ENCODE measurements at places on chromosomes 4 and X. TPM values are rescaled to one million over a fixed set of nuclear protein-coding genes. Genes with fewer than 3 reads are reported as not detected.

The GATA1 gene
- 0.73 TPM for total RNA-seq

GRCh38 chrX:71998836-71999509, 88.3 kb downstream of the NHSL2 start:
- H3K27me3 ChIP-seq: no peaks in the 10 kb centered on the region
- peaks cover 21% of the 10 kb centered on the region for H3K4me1 ChIP-seq
- DNase-seq: no peak

DNA sequence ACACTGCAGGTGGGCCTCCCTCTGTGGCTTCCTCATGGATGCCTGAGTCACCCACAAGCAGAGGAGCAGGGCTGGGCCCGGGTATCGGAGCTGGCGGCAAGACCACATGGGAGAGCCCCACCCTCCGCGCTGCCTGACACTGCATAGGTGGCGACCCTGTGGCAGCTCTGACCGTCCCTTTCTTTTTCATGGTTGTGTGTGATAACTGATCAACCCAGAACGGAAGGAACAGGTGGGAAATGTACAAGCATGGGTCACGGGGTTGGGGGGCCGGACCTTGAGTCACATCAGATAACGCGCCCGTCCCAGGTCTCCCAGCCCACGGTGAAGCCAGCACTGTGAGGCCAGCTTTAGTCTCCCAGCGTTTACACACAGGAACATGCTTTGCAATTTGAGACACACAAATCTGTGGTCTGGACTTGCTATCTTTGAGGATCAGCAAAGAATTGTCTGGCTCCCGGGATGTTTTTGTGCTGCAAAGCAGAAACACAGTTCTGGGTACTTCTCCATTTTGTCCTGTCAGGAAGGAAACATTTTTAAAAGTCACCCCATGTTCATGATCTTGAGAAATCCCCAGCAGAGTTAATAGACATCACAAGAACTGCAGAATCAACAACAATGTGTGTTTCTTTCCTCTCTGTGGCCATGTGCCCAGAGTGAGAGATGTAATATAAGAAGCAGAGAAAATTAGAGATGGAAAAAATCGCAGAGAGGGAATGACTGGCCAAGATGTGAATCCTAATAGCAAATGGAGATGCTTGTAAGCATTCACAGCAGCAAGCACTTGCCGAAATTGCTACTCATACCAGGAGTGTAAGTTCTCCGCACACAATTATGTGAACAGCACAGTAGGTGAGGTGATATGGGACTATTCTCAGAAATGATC, 70.1 kb upstream of the CBR4 start:
- peak overlapping the region; percentile 65 for H3K4me3 ChIP-seq
- H3K27ac ChIP-seq: no peak overlapping the region
- H3K4me1 ChIP-seq: peaks cover 11% of the 10 kb centered on the region
- DNase-seq: peak; percentile 64

- H3K36me3 ChIP-seq: no peaks in the 10 kb centered on the region
- no peaks in the 10 kb centered on the region for H3K27me3 ChIP-seq
- no peak overlapping the region for H3K27ac ChIP-seq
These were observed 1366.1 kb downstream of the FAM133A start for GRCh38 chrX:95040104-95040503.

- no peaks in the 10 kb centered on the region for H3K4me1 ChIP-seq
- H3K27ac ChIP-seq: no peak overlapping the region
- H3K27me3 ChIP-seq: no peaks in the 10 kb centered on the region
These were observed 308.5 kb downstream of the CAMK2D start for GRCh38 chr4:113452868-113453620.

The SPIN2A gene
- 0.64 TPM for total RNA-seq

The EPHA5 gene
- total RNA-seq: not detected

The GPC4 gene
- not detected for total RNA-seq

The NAP1L3 gene
- 0.64 TPM for total RNA-seq

The DCX gene
- total RNA-seq: not detected

GRCh38 chrX:146056511-146057081, 239.0 kb downstream of the SLITRK2 start:
- no peak overlapping the region for H3K27ac ChIP-seq
- no peaks in the 10 kb centered on the region for H3K4me1 ChIP-seq
- H3K36me3 ChIP-seq: no peaks in the 10 kb centered on the region
- H3K4me3 ChIP-seq: no peak overlapping the region
- DNase-seq: no peak

The NSDHL gene
- 21.1 TPM for total RNA-seq

GRCh38 chrX:115372152-115372551, 82.6 kb downstream of the LUZP4 start:
- H3K4me3 ChIP-seq: no peak overlapping the region
- H3K27me3 ChIP-seq: peaks cover 37% of the 10 kb centered on the region
- peaks cover 4% of the 10 kb centered on the region for H3K36me3 ChIP-seq
- H3K27ac ChIP-seq: no peak overlapping the region

The GAGE13 gene
- total RNA-seq: not detected

GRCh38 chr4:68950033-68950432, 1.6 kb downstream of the UGT2A3 start:
- H3K4me3 ChIP-seq: no peak overlapping the region
- no peaks in the 10 kb centered on the region for H3K36me3 ChIP-seq
- no peak overlapping the region for H3K27ac ChIP-seq

The MSMO1 gene
- total RNA-seq: 60.2 TPM

GRCh38 chrX:132216806-132217202, 2.4 kb downstream of the RAP2C start:
- no peaks in the 10 kb centered on the region for H3K27me3 ChIP-seq
- H3K4me3 ChIP-seq: peak overlapping the region; percentile 94
- peak overlapping the region; percentile 87 for H3K27ac ChIP-seq
- no peak for DNase-seq

GRCh38 chr4:12933760-12934221, 550.3 kb downstream of the RAB28 start:
- no peaks in the 10 kb centered on the region for H3K4me1 ChIP-seq
- H3K27ac ChIP-seq: no peak overlapping the region
- DNase-seq: no peak
- no peaks in the 10 kb centered on the region for H3K27me3 ChIP-seq

GRCh38 chrX:32170481-32170880, 1040.9 kb downstream of the DMD start:
- H3K27me3 ChIP-seq: no peaks in the 10 kb centered on the region
- H3K36me3 ChIP-seq: no peaks in the 10 kb centered on the region
- no peak overlapping the region for H3K4me3 ChIP-seq
- no peak overlapping the region for H3K27ac ChIP-seq

The USP17L13 gene
- not detected for total RNA-seq

The GLRA3 gene
- total RNA-seq: not detected

DNA sequence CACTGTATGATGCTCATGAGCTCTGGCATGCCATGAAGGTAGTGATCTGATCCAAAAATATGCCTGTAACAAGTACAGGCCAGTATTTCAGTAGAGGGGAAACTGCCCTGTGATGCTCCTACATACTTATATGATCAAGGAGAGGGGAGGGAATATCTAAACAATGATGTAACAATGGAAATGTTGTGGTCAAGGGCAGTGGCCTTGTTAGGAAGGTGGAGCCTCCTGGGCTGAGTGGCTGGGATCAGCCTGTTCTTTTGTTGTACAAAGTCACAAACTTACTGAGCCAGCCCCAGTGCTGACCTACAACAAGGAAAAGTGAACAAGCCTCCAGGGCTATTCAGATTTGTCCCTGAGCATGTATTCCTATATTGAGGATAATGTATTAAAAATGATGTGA, 70.3 kb downstream of the ANXA10 start:
- peaks cover 2% of the 10 kb centered on the region for H3K27me3 ChIP-seq
- H3K36me3 ChIP-seq: peaks cover 5% of the 10 kb centered on the region
- H3K27ac ChIP-seq: no peak overlapping the region
- H3K4me3 ChIP-seq: no peak overlapping the region
- H3K4me1 ChIP-seq: no peaks in the 10 kb centered on the region
- DNase-seq: no peak

DNA sequence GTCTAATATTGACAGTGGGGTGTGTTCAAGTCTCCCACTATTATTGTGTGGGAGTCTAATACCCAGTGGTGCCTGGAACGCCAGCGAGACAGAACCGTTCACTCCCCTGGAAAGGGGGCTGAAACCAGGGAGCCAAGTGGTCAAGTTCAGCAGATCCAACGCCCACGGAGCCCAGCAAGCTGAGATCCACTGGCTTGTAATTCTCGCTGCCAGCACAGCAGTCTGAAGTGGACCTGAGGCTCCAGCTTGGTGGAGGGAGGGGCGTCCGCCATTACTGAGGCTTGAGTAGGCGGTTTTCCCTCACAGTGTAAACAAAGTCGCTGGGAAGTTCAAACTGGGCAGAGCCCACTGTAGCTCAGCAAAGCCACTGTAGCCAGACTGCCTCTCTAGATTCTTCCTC, 407.3 kb downstream of the DMD start:
- no peak for DNase-seq
- H3K4me1 ChIP-seq: no peaks in the 10 kb centered on the region
- no peak overlapping the region for H3K27ac ChIP-seq
- no peak overlapping the region for H3K4me3 ChIP-seq
- H3K36me3 ChIP-seq: peaks cover 9% of the 10 kb centered on the region

The ZNF157 gene
- total RNA-seq: 0.31 TPM

The DGKQ gene
- total RNA-seq: 19.6 TPM

DNA sequence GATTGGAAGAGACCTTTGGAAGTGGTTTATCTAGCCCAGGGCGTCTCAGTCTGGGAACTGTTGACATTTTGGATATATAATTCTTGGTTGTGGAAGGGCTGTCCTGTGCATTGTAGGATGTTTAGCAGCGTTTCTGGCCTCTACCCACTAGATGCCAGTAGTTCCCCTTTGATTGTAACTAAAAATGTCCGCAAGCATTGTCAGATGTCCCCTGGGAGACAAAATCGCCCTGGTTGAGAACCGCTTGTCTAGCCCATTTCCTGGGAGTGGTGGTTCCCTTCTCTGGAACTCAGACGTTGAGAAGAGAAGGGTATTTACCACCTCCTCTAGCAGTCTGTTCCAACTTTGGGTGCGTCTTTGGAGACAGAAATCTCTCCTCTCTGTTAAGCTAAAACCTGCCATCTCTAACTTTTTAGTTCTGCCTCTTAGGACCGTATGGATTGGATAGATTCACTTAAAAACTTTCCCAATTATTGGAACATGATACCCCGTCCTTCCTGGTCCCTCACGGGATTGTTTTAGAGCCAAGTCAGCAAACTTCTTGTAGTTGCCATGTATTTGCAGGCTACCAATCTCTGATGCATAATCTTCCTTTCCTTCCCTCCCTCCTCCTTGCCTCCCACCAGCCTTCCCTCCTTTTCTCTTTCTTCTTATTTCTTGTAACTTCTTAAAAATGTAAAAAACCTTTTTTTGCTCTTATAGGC, 13.9 kb downstream of the TMEM165 start:
- no peaks in the 10 kb centered on the region for H3K27me3 ChIP-seq
- DNase-seq: no peak
- no peak overlapping the region for H3K4me3 ChIP-seq
- peaks cover 14% of the 10 kb centered on the region for H3K36me3 ChIP-seq

- no peaks in the 10 kb centered on the region for H3K4me1 ChIP-seq
- no peak overlapping the region for H3K4me3 ChIP-seq
- H3K27me3 ChIP-seq: no peaks in the 10 kb centered on the region
- no peak for DNase-seq
- H3K36me3 ChIP-seq: no peaks in the 10 kb centered on the region
- no peak overlapping the region for H3K27ac ChIP-seq
These were observed 79.6 kb downstream of the AFF2 start for GRCh38 chrX:148580016-148580415.

GRCh38 chr4:108029731-108030130, 40.0 kb downstream of the HADH start:
- no peaks in the 10 kb centered on the region for H3K27me3 ChIP-seq
- no peak overlapping the region for H3K4me3 ChIP-seq
- H3K4me1 ChIP-seq: peaks cover 15% of the 10 kb centered on the region
- peaks cover 18% of the 10 kb centered on the region for H3K36me3 ChIP-seq
- no peak for DNase-seq

The TMPRSS11A gene
- total RNA-seq: not detected

The ETDA gene
- not detected for total RNA-seq

- no peak for DNase-seq
- H3K4me1 ChIP-seq: no peaks in the 10 kb centered on the region
- no peak overlapping the region for H3K27ac ChIP-seq
- no peak overlapping the region for H3K4me3 ChIP-seq
These were observed 184.0 kb upstream of the NEIL3 start for GRCh38 chr4:177125656-177126055.

GRCh38 chrX:112735147-112735546, 55.4 kb upstream of the LHFPL1 start:
- no peak overlapping the region for H3K4me3 ChIP-seq
- H3K36me3 ChIP-seq: no peaks in the 10 kb centered on the region
- no peak overlapping the region for H3K27ac ChIP-seq
- peaks cover 43% of the 10 kb centered on the region for H3K27me3 ChIP-seq

The KCTD8 gene
- total RNA-seq: not detected

The CLDN2 gene
- not detected for total RNA-seq

DNA sequence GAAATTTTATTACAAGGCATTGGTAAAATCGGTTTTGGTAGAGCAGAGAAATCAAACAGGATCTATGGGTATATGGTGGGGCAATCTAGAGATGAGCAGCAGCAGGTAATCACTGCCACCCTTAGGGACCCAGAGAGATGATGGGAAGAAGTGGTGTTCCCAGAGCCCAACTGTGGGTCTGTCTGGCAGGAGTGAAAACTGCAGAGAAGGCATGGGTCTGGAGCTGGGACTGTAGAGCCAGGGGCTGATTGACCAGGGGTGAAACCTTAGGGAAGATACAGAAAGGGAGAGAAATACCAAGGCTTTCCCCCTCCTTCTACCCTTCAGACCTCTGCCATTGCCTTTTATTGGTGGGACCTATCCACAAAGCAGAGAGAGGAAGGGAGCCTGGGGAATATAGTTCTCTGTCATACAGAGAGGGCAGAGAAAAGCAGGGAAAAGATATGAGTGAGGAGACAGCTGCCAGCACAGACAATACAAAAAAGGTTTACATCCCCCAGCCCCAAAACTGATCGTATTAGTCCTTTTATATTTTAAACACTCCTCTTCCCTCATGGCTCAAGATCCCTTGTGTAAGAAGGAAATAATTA, 28.7 kb downstream of the PDLIM5 start:
- no peak overlapping the region for H3K4me3 ChIP-seq
- no peaks in the 10 kb centered on the region for H3K36me3 ChIP-seq
- peaks cover 15% of the 10 kb centered on the region for H3K4me1 ChIP-seq

Measured in natural killer cell treated with Interleukin-12 subunit alpha and Interleukin-12 subunit beta and Interleukin-15 and Interleukin-18, amount 100 ng/mL, for 72 hours (primary cell).